ENCODE measurements at places on chromosomes 6 and 20. TPM values are rescaled to one million over a fixed set of nuclear protein-coding genes. Genes with fewer than 3 reads are reported as not detected.

DNA sequence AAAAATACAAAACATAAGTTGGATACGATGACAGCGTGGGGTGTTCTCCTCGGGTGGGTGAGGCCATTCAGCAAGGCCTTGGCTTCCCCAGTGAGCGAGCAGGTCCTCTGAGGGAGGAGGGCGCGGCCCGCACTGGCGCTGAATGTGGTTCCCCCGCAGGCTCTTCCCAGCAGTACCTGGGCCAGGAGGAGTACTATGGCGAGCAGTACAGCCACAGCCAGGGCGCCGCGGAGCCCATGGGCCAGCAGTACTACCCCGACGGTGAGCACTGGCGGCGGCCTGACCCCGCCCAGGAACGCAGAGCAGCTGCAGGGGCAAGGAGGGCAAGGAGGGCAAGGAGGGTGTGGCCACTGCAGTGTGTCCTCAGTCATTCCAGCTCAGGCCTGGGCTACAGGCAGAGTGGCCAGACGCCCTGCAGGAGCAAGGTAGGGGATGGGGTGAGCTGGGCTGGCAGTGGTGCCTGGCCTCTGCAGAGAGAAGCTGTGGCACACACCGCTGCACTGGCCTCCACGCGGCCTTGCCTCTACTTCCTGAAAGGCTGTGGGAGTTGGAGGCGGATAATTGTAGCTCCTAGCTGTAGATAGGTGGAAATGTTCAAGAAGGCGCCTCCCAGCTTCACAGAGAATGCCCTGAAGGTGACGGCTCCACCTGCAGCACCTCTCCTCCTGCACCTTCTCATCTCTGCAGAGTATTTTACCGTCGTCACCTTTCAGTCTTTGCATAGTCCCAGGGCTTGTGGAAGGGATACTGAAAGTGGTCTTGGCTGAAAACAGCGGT lies 18.7 kb upstream of the MTG2 start:
- DNase-seq, result no peak

- DNase-seq, result no peak
Observed at GRCh38 chr6:37149745-37150144, 20.2 kb upstream of the PIM1 start.

- no peak for DNase-seq
Observed at GRCh38 chr6:48086187-48086586, 24.8 kb downstream of the PTCHD4 start.

GRCh38 chr20:35541783-35542662 lies at the start of gene ERGIC3:
TSS of gene ERGIC3 (plus strand) at chr20:35542078. CDS start at chr20:35542098, 20 bp downstream.
- peak; percentile 96 for DNase-seq

GRCh38 chr6:56833127-56833791 lies 121.6 kb upstream of the BEND6 start:
- no peak for DNase-seq

- DNase-seq, result no peak
Observed at GRCh38 chr6:142900227-142900971, 44.6 kb downstream of the HIVEP2 start.

DNA sequence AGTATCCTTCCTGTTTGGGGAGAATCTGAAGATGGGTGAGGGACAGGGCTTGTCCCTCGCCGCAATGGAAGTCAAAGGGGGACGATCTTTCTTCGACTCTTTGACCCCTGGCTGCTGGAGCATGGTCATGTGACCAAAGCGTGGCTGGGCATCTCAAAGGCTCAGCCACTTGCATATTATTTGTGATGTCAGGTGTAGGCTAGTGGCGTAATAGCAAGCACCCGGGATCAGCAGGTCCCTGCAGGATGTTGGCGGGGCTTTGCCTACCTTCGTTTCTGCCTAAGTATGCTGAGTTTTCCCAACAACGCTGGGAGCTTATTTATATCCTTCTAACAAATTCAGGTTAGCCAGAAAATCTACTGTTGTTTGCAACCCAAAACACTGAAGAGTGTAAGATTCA lies 50.3 kb upstream of the IL20RA start:
- DNase-seq, result no peak

DNA sequence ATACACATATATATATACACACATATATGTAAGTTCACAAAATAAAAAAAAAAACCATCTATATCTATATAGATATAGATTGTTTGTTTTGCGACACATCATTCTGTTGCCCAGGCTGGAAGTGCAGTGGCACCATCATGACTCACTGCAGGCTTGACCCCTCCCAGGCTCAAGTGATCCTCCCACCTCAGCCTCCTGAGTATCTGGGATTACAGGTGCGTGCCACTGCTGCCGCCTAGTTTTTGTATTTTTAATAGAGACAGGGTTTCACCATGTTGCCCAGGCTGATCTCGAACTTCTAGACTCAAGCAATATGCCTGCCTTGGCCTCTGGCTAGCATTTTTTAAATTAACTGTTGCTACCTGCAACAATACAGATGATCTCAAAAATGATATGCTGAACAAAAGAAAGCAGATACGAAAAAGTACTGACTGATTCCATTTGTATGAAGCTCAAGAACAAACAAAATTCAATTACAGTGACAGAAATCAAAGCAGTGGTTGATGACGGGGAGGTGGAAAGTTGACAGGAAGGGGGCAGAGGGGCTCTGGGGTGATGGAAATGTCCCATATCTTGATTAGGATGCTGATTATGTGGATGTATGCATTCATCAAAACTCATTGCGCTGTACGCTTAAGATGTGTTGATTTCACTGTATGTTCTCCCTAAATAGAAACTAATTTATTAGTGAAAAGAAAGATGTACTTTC lies 49.6 kb downstream of the ATXN1 start:
- DNase-seq, result no peak

GRCh38 chr20:63857764-63858392 lies 3.4 kb upstream of the ABHD16B start:
- no peak for DNase-seq

DNA sequence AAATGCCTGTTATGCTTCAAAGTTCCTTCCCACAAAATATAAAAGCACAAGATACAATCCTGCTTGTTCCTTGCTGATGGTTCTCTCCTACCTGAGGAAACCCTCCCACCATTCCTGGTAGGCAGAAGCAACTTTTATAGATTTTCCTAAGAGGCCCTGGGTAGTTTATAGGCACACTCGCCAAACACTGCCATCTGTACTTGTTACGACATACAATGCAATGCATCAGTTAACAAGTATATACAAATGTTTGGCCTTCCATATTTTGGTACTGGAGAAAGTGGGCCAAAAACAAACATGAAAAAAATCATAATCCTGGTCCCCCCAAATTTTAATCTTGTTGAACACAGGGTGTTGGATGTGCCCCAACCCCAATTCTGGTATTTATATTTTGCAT lies 16.6 kb downstream of the MCM9 start:
- no peak for DNase-seq

- no peak for DNase-seq
Observed at GRCh38 chr6:170297576-170298330, 6.9 kb upstream of the DLL1 start.

Gene HLA-DQB1
- not detected for total RNA-seq

Gene MAPK13
- total RNA-seq, result 3.2 TPM

Gene TSHZ2
- total RNA-seq, result 4.0 TPM

Gene EFCAB8
- under 0.01 TPM for total RNA-seq
